ENCODE measurements at places on chromosomes 4 and X.
A peak's percentile ranks its signal among the peaks of the same experiment; 100 is the strongest.

DNA sequence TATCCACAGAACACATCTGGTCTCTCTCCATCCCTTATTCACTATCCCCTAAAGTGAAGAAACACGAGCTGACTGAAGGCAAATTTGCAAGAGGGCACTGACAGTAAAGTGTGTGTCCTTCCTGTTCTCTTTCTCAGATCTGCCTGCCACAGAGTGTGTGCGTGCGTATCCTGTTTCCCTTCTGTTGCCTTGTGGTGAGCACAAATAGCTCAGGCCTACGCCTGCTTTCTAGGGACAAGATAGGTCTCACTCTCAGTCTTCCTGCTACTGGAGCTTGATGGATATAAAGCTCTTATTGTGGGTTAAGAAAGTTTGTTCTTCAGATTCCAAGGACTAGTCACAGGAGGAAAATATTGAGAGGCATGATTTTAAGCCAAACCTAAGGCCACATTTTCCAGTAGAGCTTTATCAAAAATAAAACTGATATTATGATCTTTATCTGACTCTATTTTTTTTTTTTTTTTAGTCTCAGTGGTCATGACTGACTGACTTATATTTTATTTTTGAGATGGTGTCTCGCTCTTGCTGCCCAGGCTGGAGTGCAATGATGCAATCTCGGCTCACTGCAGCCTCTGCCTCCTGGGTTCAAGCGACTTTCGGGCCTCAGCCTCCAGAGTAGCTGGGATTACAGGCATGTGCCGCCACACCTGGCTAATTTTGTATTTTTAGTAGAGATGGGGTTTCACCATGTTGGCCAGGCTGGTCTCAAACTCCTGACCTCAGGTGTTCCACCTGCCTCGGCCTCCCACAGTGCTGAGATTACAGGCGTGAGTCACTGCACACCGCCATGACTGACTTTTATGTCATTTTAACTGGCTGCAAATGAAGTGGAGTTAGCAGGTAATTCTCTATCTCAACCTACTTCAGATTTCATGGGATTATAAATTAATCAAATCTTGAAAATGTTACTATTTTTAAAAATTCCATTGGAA, 140.3 kb upstream of the SH3RF1 start:
- no peak for DNase-seq

DNA sequence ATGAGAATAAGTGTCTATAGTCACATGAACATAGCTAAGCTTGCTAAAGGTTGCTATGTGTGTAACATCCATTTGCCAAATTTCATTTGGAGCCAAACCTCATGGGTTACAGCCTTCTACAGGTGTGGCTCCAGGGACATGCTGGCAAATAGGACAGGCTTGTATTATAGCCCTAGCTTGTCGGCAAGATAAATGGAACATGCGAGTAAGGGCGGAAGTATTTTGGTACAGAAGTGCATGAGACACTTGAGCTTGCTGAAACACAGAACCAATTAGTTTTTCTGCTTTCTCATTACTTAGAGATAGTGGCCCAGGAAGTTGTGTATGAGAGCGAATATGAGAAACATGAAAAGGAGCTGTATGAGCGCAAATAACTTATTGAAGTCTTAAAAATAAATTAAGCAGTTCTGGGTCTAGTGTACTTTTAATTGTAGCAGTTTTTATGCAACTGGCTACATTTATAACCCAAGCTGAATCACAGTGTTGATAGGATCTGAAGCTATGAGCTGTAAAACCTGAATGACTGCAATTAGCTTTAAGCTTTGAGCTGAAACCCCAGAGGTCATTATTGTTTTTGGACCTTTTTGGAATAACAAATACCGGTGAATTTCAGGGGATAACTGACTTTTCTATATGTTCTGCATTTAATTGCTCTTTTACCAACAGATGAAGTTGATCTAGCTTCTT, 64.6 kb downstream of the KDM5C start:
- DNase-seq: no peak

- DNase-seq: no peak
These were observed 59.0 kb downstream of the FAM193A start for GRCh38 chr4:2595436-2595835.

- no peak for DNase-seq
These were observed 680.7 kb upstream of the GRID2 start for GRCh38 chr4:91622925-91623602.

GRCh38 chr4:21451032-21451431, 497.5 kb downstream of the KCNIP4 start:
- DNase-seq: no peak

- DNase-seq: no peak
These were observed 41.2 kb upstream of the SMAD1 start for GRCh38 chr4:145440292-145441007.

DNA sequence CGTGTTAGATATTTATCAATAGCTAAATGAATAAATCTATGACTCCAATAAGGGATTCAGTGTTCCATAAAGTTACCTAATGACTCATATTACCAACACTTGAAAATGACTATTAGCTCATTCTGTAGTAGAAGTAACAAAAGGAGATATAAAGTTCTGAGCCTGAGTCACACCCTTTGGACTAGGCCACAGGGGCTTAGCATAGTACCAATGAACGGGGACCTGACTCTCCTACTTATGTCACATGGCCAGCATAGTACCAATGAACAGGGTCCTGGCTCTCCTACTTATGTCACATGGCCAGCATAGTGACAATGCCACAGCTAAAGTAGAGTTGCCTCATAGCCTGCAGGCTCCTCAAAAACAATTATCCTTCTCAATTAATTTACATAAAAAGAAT, 43.7 kb downstream of the MAGEB16 start:
- no peak for DNase-seq

DNA sequence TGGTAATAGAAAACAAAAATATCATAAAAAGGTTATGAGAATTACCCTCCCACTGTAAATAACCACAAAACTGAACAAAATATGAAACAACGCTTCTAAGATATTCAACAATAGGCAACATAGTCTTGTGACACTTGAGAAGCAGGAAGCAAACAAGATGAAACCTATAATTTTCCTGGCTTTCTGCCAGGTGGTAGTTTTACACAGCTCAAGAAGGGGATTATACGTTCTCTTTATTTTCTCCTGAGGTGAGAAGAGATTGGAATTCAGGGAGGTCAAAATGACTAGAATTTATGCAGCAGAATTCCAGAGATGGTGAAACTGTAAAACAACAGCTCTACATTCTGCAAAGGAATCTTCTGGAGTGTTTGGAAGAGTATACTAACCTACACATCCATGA, 186.0 kb downstream of the HHIP start:
- no peak for DNase-seq

- no peak for DNase-seq
These were observed 243.1 kb upstream of the FTHL17 start for GRCh38 chrX:31314921-31315320.

DNA sequence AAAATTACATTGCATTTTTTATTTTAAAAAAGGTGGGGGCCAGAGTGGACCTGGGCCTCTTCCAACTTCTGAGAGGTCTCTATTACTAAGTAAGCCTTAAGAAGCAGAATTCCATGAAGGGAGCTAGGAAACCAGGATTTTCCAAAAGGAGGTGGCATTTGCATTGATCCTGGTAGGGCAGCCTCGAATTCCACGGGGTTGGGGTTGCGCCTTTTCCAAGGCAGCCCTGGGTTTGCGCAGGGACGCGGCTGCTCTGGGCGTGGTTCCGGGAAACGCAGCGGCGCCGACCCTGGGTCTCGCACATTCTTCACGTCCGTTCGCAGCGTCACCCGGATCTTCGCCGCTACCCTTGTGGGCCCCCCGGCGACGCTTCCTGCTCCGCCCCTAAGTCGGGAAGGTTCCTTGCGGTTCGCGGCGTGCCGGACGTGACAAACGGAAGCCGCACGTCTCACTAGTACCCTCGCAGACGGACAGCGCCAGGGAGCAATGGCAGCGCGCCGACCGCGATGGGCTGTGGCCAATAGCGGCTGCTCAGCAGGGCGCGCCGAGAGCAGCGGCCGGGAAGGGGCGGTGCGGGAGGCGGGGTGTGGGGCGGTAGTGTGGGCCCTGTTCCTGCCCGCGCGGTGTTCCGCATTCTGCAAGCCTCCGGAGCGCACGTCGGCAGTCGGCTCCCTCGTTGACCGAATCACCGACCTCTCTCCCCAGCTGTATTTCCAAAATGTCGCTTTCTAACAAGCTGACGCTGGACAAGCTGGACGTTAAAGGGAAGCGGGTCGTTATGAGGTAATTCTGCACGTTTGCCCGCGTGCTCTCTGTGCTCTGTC, at the start of gene PGK1:
PGK1 (plus strand) TSS at position 626 of the 824 bp plus-strand sequence; CDS start at position 719, 93 bp downstream.
- peak; percentile 96 for DNase-seq

GRCh38 chr4:145451895-145452294, 29.8 kb upstream of the SMAD1 start:
- no peak for DNase-seq

DNA sequence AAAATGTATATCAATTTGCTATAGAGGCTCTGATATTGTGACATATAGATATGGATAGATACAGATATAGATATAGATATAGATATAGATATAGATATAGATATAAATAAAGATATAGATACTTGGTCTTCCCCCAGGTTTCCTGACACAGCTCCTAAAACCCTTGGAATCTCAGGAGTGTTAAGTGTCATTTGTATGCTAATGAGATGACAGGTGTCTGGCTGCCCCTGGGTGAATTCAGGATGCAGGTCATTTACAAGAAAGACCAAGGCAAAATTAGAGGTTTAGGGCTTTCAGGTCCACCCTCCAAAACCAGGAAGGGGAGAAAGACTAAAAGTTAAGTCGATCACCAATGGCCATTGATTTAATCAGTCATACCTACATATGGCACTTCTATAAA, 1034.8 kb downstream of the PDHA2 start:
- DNase-seq: no peak

GRCh38 chr4:23789762-23790161, 100.1 kb downstream of the PPARGC1A start:
- DNase-seq: peak; percentile 86

GRCh38 chr4:41141900-41142299, 72.4 kb downstream of the APBB2 start:
- DNase-seq: no peak

GRCh38 chrX:54248309-54248708, 65.3 kb upstream of the FAM120C start:
- no peak for DNase-seq

GRCh38 chrX:27633328-27633727, 43.2 kb downstream of the DCAF8L2 start:
- DNase-seq: no peak

GRCh38 chr4:81896936-81897335, 425.2 kb upstream of the RASGEF1B start:
- no peak for DNase-seq

GRCh38 chr4:107815158-107815557, 9.6 kb upstream of the SGMS2 start:
- DNase-seq: no peak

- DNase-seq: peak; percentile 94
These were observed 22.9 kb downstream of the FAT1 start for GRCh38 chr4:186700746-186701145.

- DNase-seq: no peak
These were observed 68.8 kb upstream of the SLC7A11 start for GRCh38 chr4:138310991-138311390.

GRCh38 chr4:5474756-5475155, 233.6 kb downstream of the EVC2 start:
- DNase-seq: peak; percentile 28

GRCh38 chr4:186689476-186689875, 34.2 kb downstream of the FAT1 start:
- DNase-seq: no peak

GRCh38 chrX:153972368-153973126, at the start of gene TMEM187:
Gene TMEM187 (plus strand): TSS chrX:153972754. CDS start chrX:153982063, 9,309 bp downstream.
- DNase-seq: peak; percentile 93

- DNase-seq: no peak
These were observed 815.8 kb downstream of the TRIML1 start for GRCh38 chr4:188955066-188955465.
